GM12878 (cell line): ENCODE measurements at places on chromosomes 4 and X. TPM values are rescaled to one million over a fixed set of nuclear protein-coding genes. Genes with fewer than 3 reads are reported as not detected.

GRCh38 chrX:36983831-36984230, 24.3 kb upstream of the FAM47C start:
- no peaks in the 10 kb centered on the region for H3K4me1 ChIP-seq
- H3K27me3 ChIP-seq, result no peaks in the 10 kb centered on the region
- H3K36me3 ChIP-seq, result no peaks in the 10 kb centered on the region
- no peak for DNase-seq
- no peak overlapping the region for H3K4me3 ChIP-seq

- H3K4me3 ChIP-seq, result peak overlapping the region; percentile 18; the same call in 1 of the 2 replicates
- no peaks in the 10 kb centered on the region for H3K36me3 ChIP-seq
- H3K27me3 ChIP-seq, result no peaks in the 10 kb centered on the region
Measured at GRCh38 chrX:123878252-123878721, 18.4 kb downstream of the XIAP start.

DNA sequence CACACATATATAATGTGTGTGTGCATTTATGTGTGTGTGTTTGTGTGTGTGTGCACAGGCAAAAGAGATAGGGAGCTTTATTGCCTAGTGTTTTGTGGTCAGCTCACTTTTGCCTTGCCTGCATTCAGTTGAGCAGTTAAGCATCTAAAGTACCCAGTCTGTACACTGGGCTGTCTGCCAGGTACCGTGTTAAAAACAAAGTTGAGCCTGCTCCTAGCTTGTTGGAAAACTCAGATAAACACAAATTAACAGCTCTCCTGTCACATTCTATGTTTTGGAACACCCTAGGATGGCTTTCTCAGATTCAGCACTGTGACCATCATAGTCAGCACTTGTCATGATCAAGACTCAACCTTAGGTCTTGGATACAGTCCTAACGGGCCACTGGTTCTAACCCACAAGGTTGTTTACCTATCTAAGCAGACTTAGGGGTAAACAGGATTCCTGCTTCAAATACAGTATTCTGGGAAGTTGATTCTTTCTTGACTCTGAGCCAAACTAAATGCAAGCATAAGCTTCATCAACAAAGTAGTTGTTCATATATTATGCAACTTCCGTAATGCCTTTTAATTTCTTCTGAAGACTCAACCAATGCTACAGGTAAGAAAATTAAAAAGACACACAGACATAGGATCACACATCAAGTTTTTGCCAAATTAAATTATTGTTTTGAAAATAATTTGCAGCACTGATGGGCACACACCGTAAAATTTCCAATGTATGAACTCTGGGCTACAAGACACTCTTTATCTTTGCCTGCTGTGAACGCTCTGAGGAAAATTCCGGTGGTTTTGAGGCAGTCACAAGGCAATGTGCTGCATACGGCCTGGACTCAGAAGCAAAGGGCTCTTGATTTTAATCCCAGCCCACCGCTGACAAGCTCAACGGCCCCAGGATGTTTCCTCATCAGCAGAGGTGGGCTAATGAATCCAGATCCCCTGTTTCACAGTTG, 11.3 kb upstream of the CD99 start:
- H3K27ac ChIP-seq, result no peak overlapping the region
- H3K36me3 ChIP-seq, result no peaks in the 10 kb centered on the region

DNA sequence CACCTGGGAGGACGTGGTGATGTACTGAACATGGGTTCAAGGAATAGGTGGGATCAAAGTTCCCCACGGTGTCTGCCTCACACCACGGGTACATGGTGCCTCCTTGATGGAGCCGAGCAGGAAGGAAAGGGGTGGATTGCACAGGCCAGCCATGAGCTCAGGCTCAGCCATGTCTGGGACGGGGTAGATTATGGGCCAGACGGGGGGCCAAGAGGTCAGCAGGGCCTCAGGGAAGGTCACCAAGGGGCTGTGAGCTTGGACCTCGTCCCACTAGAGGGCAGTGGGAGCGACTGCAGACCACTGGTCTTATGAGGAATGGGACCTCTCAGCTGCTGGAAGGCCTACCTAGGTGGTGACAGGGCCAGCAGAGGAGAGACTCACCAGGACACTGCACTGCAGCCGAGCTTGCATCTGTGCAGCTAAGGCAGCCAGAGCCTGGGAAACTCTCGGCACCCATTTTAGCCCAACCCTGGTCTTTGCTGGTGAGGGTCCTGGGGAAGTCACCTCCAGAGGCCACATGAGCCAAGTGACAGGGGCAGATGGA, 38.4 kb downstream of the JAKMIP1 start:
- no peak overlapping the region for H3K27ac ChIP-seq
- H3K4me3 ChIP-seq, result no peak overlapping the region
- H3K27me3 ChIP-seq, result no peaks in the 10 kb centered on the region
- H3K36me3 ChIP-seq, result no peaks in the 10 kb centered on the region; the same call in 1 of the 2 replicates
- no peaks in the 10 kb centered on the region for H3K4me1 ChIP-seq

DNA sequence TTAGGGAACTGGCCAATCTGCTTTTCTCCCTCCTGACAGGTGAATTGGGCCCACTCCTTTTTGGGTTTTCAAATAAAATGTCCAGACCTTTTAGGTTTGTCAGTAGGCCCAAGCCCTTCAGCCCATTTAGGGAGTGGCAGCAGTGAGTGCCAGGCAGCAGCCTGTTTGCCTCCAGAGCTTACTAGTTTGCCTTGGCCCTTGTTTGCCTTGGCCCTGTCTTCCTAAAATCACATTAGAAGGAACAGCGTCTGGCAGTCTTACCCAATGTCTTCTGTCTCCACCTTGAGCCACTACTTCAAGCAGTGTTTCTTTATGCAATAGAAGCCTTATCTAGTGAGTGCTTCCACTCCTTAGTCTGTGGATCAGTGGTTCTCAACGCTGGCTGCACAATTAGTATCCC, 117.1 kb downstream of the TMEM164 start:
- H3K27me3 ChIP-seq, result no peaks in the 10 kb centered on the region
- no peak overlapping the region for H3K4me3 ChIP-seq
- no peak overlapping the region for H3K27ac ChIP-seq
- no peaks in the 10 kb centered on the region; the same call in 1 of the 2 replicates for H3K36me3 ChIP-seq
- H3K4me1 ChIP-seq, result no peaks in the 10 kb centered on the region
- DNase-seq, result no peak

DNA sequence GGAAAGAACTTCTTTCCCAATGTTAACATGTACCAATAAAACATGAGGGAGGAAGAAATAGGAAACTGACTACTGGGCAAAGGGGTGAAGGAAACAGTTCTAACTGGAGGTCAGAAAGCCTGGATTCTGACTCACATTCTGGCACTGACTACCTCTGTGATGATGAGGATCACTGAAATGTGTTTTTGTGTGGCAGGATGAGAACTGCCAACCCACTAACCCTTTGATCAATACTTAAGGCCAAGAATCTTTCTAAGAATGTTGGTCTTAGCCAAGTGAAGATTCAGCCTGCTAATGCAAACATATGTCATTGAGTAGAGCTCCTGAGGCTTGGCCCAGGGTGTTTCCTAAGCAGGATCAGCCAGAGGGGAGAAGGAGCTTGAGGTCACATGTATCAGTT, 4.6 kb downstream of the ALAS2 start:
- no peaks in the 10 kb centered on the region for H3K27me3 ChIP-seq
- H3K27ac ChIP-seq, result no peak overlapping the region
- no peaks in the 10 kb centered on the region for H3K36me3 ChIP-seq

DNA sequence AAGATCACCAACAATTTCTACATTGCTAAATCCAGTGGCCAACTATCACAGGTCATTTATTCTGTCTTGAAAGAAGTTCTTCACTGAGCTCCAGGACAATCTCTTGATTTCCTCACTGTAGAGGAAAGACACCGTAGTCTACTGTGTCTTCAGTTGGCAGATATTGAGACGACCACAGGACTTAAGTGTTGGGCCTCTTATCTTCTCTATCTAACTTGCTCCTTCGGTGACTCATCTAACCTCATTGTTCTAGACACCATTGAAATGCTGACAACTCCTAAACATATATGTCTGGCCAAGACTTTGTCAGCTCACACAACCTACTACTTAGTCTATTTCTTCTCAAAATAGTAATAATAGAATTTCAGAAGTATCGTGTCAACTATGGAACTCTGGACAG, 425.8 kb downstream of the ARAP2 start:
- no peaks in the 10 kb centered on the region for H3K36me3 ChIP-seq
- H3K27me3 ChIP-seq, result no peaks in the 10 kb centered on the region
- H3K27ac ChIP-seq, result no peak overlapping the region

DNA sequence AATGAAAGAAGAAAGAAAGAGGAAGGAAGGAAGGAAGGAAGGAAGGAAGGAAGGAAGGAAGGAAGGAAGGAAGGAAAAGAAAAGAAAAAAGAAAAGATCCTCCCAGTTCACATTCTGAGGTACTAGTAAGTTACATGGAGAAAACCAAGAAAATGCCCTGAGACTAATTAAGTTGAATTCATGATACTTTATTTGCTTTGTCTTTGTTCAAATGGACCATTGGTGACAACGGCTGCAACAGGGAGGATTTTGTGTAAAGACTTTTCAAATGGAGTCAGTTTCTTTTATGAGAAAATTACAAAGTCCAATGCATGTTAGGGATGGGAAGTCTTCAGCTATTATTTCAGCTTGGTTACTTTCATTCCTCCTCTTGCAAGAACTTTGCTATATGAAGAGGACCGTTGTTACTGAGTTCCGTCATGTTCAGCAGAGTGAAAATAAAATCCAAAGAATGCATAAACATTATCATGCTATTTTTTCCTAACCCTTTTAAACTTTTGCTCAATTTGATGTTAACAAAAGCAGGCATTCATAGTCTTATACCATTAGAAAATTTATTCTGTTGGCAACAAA, 8.3 kb downstream of the VCX3A start:
- no peak overlapping the region for H3K4me3 ChIP-seq
- no peaks in the 10 kb centered on the region for H3K27me3 ChIP-seq
- DNase-seq, result no peak
- no peak overlapping the region for H3K27ac ChIP-seq

SLC9B1 gene
- total RNA-seq, result 1.0 and 2.2 TPM in 2 replicates

HS6ST2 gene
- not detected in 2 replicates for total RNA-seq
